ENCODE measurements at places on chromosomes 5 and 9. TPM values are rescaled to one million over a fixed set of nuclear protein-coding genes. Genes with fewer than 3 reads are reported as not detected.

ZNF367 gene
- 18.2 TPM for total RNA-seq

PTCH1 gene
- 2.2 TPM for total RNA-seq

C9orf153 gene
- 0.48 TPM for total RNA-seq

ECSCR gene
- total RNA-seq = 0.60 TPM

FBXW11 gene
- 58.3 TPM for total RNA-seq

IL5 gene
- not detected for total RNA-seq

EGR1 gene
- 1.7 TPM for total RNA-seq

GABRG2 gene
- not detected for total RNA-seq
